Gastrocnemius medialis (tissue), 4 donors: ENCODE measurements at places on chromosomes 7 and 10. TPM values are rescaled to one million over a fixed set of nuclear protein-coding genes. Genes with fewer than 3 reads are reported as not detected.

HHEX gene
- 1.8 TPM for total RNA-seq

CPED1 gene
- total RNA-seq = 4.8 TPM

GSTO2 gene
- total RNA-seq = not detected

FGL2 gene
- 5.8 TPM for total RNA-seq

GRCh38 chr10:14731875-14732512 is 42.7 kb downstream of the FAM107B start:
- no peak overlapping the region for H3K27ac ChIP-seq
- H3K27me3 ChIP-seq = no peaks in the 10 kb centered on the region
- no peaks in the 10 kb centered on the region for H3K4me1 ChIP-seq
- H3K36me3 ChIP-seq = no peaks in the 10 kb centered on the region

- no peaks in the 10 kb centered on the region for H3K4me1 ChIP-seq
- no peak for DNase-seq
- no peak overlapping the region for H3K27ac ChIP-seq
- no peaks in the 10 kb centered on the region for H3K36me3 ChIP-seq
Observed at GRCh38 chr10:132122939-132123445, 57.2 kb downstream of the JAKMIP3 start.

DNA sequence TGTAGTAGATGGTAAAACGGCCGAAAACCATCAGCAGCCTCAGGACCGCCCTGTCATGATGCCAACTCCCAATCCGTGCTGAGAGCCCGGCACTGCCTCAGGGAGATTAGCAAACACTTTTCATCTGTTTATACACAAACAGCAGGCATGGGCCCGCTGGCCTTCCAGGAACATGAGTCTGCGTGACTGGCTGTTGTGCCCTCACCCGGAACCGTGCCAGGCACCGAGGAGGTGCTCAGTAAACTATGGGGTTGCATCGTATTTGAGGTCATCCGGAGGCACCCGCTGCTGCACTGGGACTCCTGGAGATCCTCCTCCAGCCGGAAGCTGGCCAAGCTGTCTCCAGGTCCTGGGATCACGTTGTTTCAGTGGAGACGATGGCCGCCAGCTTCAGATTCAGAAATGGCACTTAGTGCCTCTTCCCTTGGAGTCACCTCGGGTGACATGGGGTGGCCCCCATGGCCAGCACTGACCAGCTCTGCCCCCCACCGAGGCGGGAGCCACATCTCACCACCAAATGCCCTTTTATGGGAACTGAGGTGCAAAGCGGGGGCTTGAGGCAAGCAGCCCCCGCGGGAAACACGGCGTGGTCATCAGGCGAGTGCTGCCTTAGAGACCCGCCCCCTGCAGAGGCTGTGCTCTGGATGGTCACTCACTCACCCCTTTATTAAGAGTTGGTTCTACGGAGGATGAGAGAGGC is 585.9 kb downstream of the PTPRN2 start:
- H3K4me1 ChIP-seq = no peaks in the 10 kb centered on the region
- no peaks in the 10 kb centered on the region for H3K27me3 ChIP-seq
- no peak overlapping the region for H3K27ac ChIP-seq
- no peak overlapping the region for H3K4me3 ChIP-seq
- H3K36me3 ChIP-seq = no peaks in the 10 kb centered on the region
- no peak for DNase-seq

- H3K36me3 ChIP-seq = peaks cover 37% of the 10 kb centered on the region
- no peak overlapping the region for H3K27ac ChIP-seq
- peaks cover 34% of the 10 kb centered on the region for H3K4me1 ChIP-seq
- no peak overlapping the region for H3K4me3 ChIP-seq
- no peaks in the 10 kb centered on the region for H3K27me3 ChIP-seq
- no peak for DNase-seq
Observed at GRCh38 chr7:99460651-99461050, 5.3 kb downstream of the ATP5MF start.

GRCh38 chr7:139876622-139877283 is 47.7 kb downstream of the TBXAS1 start:
- no peaks in the 10 kb centered on the region for H3K36me3 ChIP-seq
- no peak overlapping the region for H3K4me3 ChIP-seq
